Stimulated activated CD8-positive, alpha-beta memory T cell treated with anti-CD3 and anti-CD28 coated beads, Interleukin-15, amount 100 ng/mL, for 48 hours (primary cell): ENCODE measurements at places on chromosomes 5 and 9.

GRCh38 chr9:121242219-121242958 lies 25.6 kb upstream of the GSN start:
- no peak for DNase-seq

- no peak for DNase-seq
Measured at GRCh38 chr5:86452251-86452650, 165.5 kb upstream of the COX7C start.

DNA sequence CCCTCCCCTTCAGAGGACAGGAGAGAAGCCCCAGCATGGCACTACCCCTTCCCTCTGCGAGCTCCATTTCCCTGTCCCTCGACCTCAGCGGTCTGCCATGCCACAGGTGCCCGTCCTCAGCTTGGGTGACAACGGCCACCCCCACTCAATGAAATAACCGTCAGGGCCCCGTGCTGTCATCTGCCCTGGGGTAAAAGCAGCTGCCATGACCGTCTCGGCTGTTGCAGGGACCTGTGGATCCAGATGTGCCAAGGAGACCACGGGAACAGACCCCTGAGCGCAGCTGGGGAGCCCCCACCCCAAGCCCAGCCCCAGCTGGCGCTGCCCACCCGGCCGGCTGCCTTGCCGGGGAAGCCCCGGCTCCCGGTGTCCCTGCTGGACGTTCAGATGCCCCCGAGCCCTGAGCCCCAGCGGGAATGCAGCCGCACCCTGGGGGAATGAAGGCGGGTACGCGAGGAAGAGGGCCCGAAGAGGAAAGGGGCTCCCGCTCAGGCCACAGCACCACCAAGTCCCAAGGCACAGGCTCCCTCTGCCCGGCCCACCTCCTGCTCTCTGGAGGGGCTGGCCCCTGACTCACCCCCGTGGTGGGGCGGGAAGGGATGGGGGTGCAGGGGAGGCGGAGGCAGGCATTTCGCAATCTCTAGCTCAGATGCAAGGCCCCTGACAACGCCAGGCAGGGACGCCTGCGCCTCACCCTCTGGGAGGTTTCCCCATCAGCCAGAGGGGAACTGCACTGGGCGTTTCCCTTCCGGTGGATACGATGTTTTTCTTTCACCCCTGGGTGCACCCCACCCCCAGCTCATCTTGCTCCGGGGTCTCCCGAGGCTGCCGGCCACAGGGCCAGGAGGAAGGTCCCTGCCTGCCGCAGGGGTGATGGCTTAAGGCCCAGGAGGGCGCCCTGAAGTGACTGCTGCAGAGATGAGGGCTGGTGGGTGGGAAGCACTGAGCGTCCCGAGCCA lies 49.2 kb downstream of the NACC2 start:
- DNase-seq = no peak

GRCh38 chr5:14896131-14896530 lies 24.6 kb upstream of the ANKH start:
- no peak for DNase-seq

DNA sequence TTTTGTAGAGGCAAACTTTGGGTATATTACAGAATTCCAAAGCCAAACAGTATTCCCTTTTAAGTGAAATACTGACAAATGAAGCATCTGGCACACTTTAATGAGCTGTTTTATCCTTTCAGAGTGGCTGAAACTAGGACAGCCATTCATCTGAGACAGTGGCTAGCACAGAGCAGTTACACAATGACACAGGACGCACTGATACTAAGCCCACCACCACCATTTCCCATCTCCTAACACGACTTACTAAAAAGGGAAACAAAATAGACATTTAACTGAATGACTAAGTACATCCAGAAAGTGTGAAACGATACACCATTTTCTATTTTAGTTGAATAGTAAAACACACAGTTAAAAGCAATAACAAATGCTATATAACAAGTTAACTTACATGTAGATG lies 120.4 kb upstream of the RETREG1 start:
- DNase-seq = no peak

DNA sequence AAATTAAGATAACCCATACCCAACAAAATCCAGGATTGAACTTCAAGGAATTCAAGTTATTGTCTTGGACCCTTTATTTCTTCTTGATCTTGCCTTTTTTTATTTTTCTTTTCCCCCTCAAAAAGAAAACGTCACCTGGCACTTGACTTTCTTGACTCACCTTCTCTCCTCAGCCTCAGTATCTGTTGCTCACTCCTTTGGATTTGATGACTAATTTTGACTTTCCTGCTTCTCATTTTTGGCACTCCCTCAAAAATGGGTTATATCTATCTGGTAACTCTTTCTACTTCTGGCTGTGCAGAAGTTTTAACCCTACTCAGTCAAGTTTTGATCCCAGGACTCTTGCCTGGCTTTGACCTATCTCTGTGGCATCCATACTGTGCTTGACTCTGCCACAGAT lies 66.6 kb upstream of the SPATA31D4 start:
- DNase-seq = no peak

DNA sequence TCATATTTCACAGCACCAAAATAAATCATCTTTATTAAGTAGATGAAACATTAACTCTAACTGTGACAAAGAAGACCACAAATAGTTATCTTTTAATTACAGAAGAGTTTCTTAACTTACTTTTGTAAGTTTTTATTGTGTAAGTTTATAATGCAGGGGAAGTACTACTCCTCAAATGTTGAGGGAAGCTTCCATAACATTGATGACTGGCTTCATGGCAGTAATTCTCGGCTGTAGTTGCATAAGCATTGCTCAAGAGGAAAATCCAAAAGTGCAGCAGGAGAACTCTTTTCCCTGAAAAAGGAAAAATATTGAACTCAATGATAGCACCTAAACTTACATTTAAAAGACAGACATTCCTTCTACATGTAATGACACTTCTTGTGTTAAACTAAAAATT lies 4.6 kb downstream of the TSLP start:
- no peak for DNase-seq

DNA sequence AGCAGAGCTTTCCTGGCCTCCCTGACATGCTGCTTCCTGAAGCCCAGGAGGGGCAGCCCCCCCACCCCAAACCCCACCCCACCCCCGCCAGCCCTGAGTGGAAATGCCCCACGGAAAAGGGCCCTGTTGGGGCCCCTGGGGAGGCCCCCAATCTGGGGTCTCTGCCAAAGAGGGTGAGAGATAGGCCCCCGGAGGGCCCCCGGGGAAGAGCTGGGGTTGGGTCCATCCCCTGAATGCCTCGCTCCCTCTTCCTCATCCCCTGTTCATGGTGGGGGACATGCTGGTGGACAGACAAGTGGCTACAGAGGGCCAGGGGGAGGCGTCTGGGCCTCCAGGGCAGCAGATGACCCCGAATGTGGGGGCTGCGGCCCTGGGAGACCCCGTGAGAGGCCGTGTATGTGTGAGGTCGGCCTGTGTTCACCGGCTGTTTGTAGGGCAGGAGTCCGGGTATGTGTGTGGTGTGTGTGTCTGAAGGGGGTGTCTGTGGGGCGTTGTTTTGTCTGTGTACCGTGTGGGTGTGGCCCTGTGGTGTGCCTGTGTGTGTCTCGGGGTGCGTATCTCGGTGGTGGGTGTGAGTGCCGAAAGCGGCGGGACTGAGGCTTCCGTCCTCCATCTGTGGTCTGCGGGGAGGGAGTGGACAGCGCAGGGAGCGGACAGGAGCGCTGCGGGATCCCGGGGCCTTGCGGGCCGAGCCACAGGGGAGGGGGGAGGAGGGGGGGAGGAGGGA lies 11.3 kb downstream of the C9orf50 start:
- no peak for DNase-seq

DNA sequence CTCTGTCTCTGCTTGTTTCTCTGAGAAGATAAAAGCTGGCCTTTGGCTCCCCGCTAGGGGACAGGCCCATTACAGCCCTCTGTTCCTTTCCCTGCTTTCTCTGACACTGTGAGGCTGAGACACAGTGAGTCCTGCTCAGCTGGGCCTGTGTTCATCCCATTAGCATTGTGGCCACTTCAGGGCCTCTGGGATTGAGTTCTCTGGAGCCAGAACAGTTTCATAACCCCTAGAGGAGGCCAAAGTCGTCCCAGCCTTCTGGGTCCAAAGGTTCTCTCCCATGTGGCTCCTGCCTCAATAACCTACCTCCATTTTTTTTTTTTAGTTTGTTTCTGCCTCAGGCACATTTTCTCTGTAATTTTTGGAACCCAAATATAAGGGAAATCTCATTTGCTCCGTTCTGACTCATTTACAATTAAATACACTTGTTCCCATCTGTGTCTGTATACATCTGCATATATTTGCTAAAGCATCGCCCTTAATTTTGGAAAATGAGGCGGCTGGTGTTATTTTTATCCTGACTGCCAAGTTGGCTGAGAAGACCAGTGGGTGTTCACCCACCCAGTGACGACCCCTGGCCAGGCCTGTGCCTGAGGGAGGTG lies 27.3 kb upstream of the CTNNA1 start:
- DNase-seq = no peak

DNA sequence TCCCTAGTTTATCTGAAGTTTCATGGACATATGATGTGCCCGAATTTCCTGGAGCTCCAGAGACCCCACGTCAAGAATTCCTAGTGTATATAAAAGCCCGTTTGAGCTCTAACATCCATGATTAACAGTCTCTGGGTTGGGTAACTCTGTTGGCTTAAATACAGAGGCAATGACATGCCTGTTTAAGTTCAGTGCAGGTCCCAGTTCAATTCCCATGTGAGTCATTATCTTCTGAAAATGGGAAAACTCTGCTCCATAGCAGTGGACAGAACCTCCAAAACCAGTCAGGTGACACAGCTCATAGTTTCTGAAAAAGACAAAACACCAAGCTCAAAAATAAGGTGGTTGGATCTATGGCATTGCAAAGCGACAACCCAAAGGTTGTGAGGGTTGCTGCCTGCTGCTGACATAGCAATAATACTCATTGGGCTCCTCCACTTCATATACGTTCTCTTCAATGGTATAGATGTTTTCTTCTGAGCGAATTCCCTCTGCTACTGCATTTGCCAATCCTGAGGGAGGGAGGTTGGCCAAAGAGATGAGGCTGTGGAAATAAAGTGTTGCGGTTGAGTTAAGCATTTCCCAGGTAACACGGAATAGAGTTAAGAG lies 22.0 kb downstream of the HAVCR2 start:
- no peak for DNase-seq

GRCh38 chr9:93136011-93136440 lies 2.0 kb upstream of the NINJ1 start:
- DNase-seq = no peak

GRCh38 chr5:168916266-168916665 lies 337.1 kb upstream of the PANK3 start:
- no peak for DNase-seq

DNA sequence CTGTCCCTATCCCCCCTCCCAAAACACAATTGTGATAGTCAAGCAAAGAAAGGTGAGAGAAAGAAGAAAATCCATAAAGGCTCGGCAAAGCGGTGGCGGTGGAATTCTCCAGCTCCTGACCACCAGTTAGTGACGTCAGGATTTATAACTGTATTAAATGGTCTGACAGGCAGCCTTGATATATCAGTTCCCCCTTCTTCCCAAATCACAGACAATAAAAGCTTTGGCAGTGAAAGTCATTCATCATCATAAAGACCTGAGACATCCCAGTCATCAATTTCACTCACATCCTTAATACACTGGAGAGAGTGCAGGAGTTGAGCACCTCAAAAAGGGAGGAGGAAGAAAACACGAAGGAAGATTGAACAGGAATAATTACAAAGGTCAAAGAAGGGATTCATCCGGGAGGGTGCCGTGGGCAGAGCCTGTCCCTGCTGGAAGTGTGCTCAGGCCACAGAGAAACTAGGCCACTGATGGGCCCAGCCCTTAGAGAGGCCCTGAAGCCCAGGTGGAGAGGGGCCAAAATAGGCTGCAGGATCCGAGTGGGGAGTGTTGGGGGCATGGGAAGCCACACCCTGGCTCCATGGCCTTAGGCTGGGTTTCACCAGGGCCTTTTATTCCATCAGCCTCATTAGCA lies 131.9 kb downstream of the PAX5 start:
- DNase-seq = no peak

- DNase-seq = no peak
Measured at GRCh38 chr5:32627219-32627870, 42.0 kb downstream of the SUB1 start.

- DNase-seq = no peak
Measured at GRCh38 chr5:88792144-88792840, 90.7 kb downstream of the MEF2C start.
